ENCODE measurements at places on chromosomes 4 and X. TPM values are rescaled to one million over a fixed set of nuclear protein-coding genes. Genes with fewer than 3 reads are reported as not detected.

DNA sequence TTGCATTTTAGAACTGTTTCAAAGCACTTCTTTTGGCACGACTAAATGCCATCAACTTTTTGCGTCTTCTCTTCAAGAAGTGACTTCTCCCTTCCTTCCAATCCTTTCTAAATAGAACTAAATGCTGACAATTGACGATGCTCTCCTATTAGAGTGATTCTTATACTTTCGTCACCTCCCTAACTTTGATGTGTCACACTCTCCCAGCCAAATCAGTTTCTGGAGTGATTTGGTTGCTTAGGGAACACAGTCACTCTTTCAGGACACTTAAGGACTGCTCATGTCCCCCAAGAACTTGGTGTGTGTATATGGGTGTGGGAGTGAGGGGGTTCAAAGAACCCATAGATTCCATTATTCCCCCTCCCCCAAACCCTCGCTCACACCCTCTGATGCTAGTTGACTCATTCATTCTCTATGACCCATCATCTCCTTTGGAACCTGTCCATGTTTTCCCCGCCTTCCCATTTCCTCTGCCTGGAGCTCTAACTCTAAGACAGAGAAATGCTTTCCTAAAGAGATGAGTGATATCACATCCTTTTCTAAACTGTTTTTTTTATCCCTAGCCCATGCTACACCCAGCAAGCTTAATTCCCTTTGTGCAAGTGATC, 26.8 kb upstream of the AREG start:
- H3K27me3 ChIP-seq, result peaks cover 14% of the 10 kb centered on the region
- no peak overlapping the region for H3K4me3 ChIP-seq
- H3K36me3 ChIP-seq, result no peaks in the 10 kb centered on the region
- DNase-seq, result no peak
- no peak overlapping the region for H3K27ac ChIP-seq

- H3K4me3 ChIP-seq, result no peak overlapping the region
- peaks cover 9% of the 10 kb centered on the region for H3K36me3 ChIP-seq
- no peak overlapping the region for H3K27ac ChIP-seq
- no peak for DNase-seq
These were observed 32.2 kb downstream of the TRMT44 start for GRCh38 chr4:8472689-8473197.

DNA sequence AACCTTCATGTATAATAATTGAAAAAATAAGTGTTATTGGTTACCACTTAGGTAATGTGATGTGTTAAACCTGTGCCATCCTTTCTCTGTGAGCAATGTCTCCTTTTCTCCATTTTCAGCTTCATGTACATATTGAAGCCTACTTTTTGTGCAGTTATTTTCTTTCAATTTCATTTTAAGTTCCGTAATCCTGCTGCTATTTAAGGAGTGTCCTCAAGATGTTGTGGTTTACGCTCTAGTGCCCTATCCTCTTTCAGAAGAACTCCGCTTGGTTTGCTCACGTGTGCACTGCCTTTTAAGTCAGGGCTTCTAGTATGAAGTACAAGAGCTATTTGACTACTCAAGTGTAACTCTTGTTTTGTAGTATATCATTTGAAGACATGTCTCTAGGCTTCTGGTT, 2253.2 kb upstream of the TENM3 start:
- H3K36me3 ChIP-seq, result no peaks in the 10 kb centered on the region
- no peak overlapping the region for H3K27ac ChIP-seq
- no peak overlapping the region for H3K4me3 ChIP-seq
- no peak for DNase-seq
- no peaks in the 10 kb centered on the region for H3K27me3 ChIP-seq
- H3K4me1 ChIP-seq, result no peaks in the 10 kb centered on the region

DNA sequence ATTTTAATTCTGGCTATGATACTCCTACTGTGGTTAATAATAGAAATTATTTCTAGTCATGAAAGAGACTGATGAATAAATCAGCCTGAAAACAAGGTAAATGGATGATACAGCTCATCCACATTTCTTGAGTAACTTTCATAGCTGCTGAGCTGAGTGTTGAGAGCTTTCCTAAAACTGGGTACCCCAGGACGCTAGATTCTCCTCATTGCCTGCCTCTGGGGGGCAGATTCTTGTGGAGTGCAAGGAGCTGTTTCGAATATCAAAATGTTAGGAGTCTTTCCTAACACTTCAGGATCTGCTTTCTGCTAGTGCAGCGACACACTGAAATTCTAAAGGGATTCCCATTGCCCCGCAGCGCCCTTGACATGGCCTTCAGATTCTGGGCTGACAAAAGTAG, 2.1 kb downstream of the MND1 start:
- peaks cover 14% of the 10 kb centered on the region for H3K36me3 ChIP-seq
- peaks cover 7% of the 10 kb centered on the region for H3K27me3 ChIP-seq
- no peak overlapping the region for H3K4me3 ChIP-seq
- DNase-seq, result no peak

DNA sequence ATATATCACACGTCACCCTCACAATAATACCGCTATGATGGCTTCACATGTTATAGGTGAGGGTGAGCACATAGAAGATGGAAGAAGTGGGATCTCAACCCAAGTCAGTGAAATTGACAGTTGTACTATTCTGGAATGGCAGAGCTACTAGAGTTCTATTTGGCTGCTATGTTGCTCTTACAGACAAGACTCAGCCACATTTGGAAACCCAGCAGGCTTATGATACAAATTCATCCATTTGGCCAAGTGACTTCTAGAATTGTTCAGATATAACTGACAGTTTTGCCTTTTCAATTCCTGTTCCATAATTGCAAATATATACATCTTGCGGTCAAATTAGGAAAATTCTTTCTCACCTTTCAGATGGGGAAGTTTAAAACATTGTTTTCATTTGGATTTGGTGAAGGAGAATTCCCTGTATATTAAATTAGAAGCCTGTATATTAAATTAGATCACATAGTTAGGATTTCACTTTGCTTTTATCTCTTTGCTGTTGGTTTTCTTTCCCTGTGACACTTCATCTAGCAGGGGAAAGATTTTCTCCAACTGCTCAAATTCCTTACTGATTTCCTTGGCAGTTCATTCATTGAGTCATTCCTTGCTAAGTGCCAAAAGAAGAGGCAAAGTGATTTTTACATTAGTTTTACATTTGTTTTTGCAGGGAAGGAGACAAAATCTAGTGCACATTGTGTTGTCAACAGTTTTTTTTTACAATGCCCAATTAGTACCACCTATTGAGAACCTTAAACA, 120.6 kb upstream of the TBC1D9 start:
- H3K27me3 ChIP-seq, result no peaks in the 10 kb centered on the region
- no peak overlapping the region for H3K4me3 ChIP-seq
- H3K27ac ChIP-seq, result no peak overlapping the region
- no peaks in the 10 kb centered on the region for H3K36me3 ChIP-seq
- H3K4me1 ChIP-seq, result no peaks in the 10 kb centered on the region

DNA sequence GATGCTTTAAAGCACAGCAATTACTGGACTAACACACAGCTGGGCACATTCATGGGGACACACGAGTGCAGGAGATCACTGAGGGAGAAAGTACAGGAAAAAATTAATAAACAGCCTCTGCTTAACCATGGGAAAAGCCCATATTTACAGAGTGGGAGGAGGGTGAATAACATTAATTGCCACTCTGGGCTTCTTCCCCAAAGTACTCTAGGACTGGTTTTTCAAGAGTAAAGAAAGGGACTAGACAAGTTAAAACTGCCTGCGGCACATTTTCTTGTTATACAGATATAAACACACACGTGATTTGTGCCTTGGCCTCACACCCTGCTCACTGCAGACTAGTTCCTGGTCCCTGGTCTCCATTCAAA, 179.7 kb upstream of the TET2 start:
- H3K4me1 ChIP-seq, result peaks cover 22% of the 10 kb centered on the region
- H3K4me3 ChIP-seq, result peak overlapping the region; percentile 49
- DNase-seq, result peak; percentile 39

The WDR13 gene
- 31.6 TPM for total RNA-seq

The CPE gene
- not detected for total RNA-seq

The IBSP gene
- not detected for total RNA-seq

The FAM9B gene
- total RNA-seq, result not detected

The PAGE1 gene
- total RNA-seq, result not detected
